ENCODE measurements at places on chromosomes 7 and 10.
A peak's percentile ranks its signal among the peaks of the same experiment; 100 is the strongest.

DNA sequence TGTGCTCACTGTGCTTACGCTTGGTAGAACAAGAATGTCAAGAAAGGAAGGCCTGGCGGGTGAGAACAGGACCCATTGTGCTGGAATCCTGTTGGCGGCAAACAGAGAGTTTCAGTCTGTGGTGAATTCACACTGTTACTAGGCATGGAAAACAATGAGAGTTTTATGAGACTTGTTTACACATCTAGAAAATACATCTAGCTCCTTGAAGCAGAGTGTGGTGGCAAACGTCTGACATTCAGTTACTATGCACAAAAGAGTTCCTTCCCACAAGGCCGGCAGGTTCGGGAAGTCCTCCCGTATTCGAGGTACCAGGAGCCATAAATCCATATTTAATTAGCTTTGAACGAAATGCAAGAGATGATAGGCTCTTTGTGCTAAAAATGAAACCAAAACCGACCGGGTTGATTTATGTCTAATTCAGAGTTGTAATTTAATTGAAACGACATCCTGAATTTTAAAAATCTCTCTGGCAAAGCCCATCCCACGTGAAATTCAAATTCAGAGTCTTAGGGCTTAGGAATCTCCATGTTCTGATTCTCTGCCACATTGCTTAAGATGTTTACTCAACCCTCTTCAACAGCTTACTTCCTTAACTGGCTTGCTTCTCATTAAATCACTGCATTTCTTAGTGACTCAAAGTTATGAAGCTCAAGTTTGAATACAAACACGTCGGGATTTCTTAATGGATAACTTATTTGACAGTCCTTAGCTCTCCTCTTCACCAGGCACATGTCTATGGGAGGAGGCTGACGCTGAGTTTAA is 299.9 kb upstream of the PITRM1 start:
- no peak for DNase-seq

DNA sequence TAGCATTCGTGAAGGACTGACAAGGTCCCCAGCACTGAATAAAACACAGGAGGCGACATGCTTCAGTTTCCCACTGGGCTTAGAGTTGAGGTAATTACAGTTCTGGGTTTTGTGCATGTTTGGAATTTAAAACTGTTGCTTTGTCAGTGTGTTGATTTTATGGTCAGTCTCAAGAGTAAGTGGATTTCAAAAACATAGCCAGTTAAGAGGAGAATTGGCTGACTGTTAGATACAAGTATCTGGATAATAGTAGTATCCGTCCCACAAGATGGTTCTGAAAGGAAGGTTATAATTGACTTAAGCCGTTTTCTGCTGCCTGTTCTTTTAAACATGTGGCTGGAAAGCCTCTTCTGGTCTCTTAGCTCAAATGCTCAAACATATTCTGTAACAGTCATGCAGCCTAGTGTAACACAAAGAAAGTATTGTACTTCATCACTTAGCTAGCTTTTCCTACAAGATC is 170.9 kb downstream of the POLR1F start:
- DNase-seq: peak; percentile 56

DNA sequence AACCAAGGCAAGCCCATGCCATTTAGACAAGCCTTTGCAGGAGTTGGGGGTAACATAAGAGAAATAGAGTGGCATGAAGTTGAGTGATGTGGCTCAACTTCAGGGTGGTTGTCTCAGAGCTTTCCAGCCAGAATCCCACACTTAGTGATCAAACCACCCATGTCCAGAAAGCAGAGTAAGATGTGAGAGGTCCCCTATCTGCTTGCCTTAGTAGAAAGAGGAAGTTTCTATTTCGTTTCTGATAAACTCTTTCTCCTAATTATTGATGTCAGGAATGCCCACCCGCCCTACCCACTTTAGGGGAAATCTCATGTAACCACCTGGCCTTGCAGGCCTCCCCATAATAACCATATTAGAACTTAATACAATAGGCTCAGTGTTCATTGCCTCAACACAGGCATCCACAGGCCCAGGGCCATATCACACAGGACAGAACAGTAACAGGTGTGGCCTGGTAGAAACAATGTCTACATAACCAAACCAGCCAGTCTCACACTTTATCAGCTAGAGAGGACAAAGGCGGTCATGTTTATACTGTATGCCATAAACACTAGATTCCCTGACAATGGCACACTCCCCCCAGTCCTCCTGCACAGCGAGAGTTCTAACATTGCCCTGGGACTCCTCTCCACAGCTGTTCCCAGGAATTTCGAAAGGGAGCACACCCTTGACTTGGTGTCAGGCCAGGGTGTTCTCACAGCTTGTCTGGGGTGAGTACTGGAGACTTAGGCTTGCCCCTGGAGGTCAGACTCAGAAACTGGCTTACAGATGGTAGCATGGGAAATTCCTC is 364.4 kb downstream of the CXCL12 start:
- DNase-seq: no peak

- no peak for DNase-seq
Observed at GRCh38 chr7:139772115-139772514, 5.7 kb downstream of the HIPK2 start.

- DNase-seq: peak; percentile 20
Observed at GRCh38 chr10:70940834-70941568, 52.6 kb upstream of the PCBD1 start.

DNA sequence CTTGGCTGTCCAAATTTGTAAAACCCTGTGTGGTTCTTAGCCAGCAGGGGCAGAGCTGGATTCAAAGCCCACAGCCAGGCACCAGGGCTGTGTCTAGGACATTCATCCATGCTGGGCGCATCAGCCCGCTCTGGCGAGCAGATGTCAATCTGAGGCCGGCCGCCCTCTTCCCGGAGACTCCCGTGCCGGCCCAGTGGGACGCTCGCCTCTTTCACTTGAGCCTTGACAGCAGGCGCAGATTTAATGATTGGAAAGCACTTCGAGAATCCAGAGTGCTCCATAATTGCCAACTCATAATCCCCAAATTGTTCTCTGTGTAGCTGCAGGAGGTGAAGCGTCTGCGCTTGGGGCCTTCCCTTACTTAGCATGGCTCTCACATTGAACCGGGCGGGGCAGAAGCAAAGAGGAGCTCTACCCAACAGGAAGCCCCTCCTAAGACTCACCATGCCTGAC is 36.7 kb downstream of the SLIT1 start:
- no peak for DNase-seq

DNA sequence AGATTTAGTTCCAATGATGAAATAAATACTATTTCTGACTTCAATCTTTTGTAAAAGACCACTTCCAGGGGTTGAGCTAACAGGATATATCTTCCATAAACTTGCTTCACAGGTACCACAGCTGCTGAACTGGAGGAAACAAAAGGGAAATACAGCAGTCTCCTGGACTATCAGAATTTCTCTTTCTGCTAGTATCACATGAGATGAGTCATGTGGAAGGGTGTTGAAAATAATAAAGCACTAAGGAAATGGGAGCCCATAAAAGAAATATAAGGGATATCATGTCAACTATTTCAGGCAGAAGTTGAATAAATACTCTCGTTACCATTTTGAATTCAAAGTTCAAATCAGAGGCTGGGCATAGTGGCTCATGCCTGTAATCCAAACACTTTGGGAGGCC is 250.3 kb upstream of the NFE2L3 start:
- DNase-seq: no peak

DNA sequence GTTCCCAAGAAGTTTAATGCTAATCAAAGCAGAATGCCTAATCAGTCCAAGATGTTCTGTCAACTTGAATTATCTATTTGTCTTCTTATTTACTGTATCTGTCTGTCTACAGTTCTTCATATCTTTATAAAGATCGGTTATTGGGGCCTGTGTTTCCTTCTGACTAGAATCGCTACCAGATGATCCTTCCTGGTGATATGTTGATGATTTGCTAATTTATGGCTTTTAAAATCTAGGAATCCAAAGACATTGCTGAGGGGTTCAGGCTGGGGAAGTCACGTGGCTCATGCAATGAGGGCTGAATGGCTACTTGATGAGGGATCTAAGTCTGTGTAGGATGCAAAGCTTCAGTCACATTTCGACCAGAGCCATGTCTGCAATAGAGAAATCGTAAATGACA is 536.3 kb downstream of the KCNMA1 start:
- no peak for DNase-seq

- no peak for DNase-seq
Observed at GRCh38 chr10:31146491-31147209, 115.0 kb upstream of the ZNF438 start.

GRCh38 chr7:43554423-43554822 is 28.5 kb upstream of the STK17A start:
- DNase-seq: no peak

DNA sequence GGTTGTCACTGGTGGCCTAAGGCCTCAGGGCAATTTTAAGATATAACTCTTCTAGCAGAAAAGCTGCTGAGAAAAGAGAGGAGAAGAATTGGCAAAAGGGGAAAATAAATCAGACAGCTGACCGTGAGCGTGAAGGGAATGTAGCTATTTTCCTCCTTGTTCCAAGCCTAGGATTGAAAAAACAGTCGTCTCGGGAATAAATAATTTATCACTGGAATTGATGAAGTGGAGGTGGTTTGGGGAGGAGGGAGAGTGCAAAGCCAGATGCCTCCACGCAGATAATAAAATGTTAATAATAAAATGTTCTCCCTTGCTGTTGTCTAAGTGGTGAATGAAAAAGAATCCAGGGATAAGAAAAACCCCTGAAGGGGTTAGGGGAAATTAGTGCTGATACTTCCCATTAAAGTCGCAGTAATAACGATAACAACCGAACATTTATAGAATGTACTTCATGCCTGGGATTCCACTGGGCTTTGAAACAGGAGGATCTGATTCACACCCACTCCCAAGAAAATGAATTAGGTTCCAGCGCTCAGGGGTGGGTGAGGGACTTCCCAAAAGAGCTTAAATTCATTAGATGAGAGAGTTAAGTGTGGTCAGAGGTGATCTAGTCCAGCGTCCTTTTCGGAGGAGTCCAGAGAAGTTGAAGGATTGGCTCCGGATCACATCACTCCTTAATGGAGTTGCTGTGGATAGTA is 27.3 kb downstream of the BAMBI start:
- DNase-seq: no peak

DNA sequence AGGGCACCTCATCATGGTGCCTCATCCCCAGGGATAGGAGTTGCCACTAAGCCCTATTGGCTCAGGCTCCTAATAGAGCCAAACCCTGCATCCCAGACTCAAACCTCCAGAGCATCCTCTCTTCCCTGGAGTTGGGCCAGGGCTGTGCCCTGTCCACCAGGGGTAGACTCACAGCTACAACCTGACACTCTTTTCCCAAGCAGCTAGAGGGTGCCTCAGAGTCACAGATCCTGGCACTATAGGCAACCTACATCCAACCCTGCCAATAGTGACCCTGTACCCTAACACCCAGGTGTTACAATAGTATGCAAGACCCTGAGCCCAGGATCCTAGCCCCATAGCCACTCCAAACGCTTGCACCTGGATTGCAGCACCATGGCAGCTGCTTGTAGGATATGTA is 64.0 kb upstream of the PLA2G12B start:
- no peak for DNase-seq

DNA sequence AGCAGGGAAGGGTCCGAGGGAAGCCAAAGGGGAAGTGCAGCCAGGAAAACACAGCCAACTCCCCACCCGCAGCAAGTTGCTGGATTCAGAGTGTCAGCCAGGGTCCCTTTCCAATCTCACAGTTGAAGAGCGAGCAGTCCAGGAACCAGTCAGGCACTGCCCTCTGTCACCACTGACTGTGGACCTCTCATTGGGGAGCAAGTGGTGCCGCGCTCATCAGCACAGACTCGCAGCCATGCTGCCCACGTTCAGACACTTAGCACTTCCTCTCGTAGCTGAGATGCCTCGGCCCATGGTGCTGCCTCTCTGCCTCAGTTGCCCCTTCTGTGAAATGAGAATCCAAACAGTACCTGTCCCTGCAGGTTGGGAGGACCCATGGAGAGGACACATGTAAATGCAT is 123.6 kb upstream of the CHST15 start:
- DNase-seq: no peak

DNA sequence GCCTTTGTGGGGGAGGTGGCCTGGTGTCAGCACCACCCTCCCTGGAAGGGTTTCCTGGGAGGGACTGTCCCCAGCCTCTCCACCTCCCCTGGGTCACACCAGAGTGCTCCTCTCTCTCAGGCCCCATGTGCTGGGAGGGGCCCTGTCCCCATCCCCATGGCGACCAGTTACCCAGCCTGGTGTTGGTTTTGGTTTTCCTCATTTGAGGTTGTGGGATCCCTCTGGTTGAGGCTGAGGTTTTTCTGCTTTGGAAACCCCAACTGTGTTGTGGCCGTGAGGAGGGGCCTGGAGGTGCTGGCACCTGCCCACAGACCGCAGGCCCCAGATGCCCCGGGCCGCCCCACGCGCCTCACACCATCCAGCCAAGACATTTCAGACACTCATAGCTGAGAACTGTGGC is 106.3 kb downstream of the GRK5 start:
- DNase-seq: no peak

- no peak for DNase-seq
Observed at GRCh38 chr7:16939161-16939560, 57.4 kb upstream of the AGR3 start.

- DNase-seq: no peak
Observed at GRCh38 chr10:35300063-35300699, 36.1 kb upstream of the CCNY start.

DNA sequence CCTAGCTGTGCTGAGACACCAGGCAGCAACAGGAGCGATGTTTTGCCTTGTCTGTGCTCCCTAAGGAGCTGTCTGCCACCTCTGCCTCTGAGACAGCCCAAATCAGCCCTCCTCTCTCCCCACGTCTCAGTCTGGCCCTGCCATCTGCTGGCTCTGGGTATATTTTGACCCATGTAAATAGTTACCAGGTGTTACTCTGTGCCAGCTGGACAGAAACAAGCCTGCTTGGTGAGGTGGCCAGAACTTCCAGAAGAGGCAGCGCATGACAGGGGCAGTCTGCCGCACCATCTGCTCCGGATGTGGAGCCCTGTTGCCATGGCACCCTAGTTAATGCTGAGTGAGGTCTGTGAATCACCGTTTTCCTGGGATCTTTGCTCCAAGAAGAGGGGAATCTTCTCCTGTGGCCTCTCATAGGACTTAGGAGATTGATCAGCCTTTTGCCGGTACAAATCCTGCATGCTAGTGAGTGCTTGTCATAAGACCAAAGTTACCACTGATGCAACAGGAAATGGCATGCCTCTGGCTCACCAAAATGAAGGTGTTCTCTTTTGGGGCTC is 31.8 kb downstream of the GSTO2 start:
- DNase-seq: peak; percentile 84

DNA sequence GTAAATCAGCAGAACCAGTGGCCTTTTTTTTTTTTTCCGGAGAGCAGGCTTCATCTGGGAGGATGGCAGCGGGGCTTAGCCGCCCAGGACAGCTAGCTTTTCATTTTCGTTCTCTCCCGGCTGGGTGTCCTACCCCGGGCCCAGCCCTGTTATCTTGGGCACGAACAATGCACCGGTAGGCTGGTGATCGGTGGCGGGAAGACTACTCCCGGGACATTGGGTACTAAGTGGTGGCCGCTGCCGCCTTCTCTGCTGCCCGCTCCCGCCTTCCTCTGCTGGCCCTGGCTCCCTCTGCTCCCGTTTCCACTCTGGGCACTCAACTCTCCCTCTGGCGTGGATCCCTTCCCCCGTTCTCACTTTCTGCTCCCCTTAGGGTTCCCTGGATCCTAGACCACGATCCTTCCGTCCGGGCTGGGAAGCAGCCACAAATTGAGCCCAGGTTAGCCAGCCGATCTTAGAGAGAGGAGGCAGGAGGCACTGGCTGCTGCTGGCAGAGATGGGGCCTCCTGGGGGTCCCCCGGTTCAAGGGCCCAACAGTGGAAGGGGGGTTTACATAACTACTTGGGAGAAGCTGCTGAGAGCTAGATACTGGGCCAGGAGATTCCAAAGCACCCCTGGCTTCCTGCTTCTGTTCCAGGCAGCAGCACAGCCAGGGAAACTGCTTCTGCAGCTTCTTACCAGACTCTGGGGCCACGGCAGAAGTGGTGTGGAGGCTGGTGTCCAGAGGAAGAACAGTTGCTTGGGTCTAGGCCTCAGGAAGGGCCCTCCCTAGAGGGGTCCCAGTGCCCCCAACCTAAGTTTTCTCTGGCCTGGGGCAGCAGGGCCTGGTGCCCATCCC is 1.8 kb downstream of the TLX1 start:
- no peak for DNase-seq

Measured in NCI-H1092 treated with DMSO at 0.1 percent for 48 hours (cell line).